Stimulated activated CD4-positive, alpha-beta T cell treated with anti-CD3 and anti-CD28 coated beads, Interleukin-4, amount 100 ng/mL, for 1 hour (primary cell): ENCODE measurements at places on chromosomes 3 and 15.

DNA sequence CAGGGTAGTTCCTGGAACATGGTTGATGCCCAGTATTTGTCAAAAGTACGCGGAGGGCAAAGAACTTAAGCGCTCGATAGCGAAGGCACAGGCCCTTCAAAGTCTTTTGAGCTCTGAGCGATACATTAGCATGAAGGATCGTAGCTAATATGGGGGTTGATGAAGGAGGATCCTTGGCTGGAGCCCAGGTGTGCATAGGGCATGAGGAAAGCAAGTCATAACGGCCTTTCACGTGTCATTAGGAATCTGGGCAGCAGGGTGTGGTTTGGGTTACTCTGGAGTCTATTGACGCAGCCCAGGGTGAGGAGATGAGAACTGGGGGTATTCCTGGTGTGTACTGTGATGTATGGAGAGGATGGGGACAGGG, 31.7 kb downstream of the SPINK8 start:
- DNase-seq: no peak

GRCh38 chr3:43770426-43771103, 79.8 kb downstream of the ABHD5 start:
- DNase-seq: peak; percentile 5

DNA sequence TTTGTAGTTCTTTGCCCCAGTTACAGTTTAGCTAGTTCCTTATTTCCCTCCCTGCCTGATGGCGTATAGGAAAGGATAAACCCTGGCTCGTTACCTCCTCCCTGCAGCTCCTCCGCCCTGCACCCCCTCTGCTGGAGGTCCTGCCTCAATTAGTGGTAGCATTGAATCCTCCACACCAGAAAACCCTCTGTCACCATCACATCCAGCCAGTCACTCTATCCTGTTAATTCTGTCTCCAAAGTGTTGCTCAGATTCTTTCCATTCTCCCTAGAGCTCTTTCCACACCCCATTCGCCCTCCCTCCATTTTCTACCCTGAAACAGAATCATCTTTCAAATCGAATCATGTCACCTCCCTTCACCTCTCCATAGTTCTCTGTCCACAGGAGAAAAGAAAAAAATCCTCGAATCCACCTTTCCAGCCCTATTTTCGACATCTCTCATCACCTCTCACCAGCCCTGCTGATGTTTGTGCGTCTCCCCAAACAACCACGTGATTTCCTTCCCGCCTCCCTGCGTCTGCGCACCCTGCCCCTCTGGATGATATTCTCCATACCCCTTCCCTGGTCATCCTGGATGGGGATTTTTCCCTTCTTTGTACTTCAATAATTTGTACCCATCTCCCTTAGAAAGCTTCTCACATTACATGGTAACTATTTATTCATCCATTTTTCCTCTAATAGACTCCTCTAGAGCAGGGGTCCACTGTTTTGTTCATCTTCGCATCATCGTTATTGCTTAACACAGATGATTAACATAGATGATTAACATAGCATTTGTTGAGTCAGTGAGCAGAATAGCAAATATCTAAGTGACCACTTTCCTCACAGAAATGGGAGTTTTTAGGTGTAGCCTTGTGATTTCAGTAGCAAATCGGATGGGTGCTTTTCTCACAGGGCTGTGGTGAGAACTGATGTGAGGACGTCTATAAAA, 37.1 kb downstream of the MAP3K13 start:
- DNase-seq: no peak

- no peak for DNase-seq
Measured at GRCh38 chr3:143648708-143649107, 199.6 kb downstream of the SLC9A9 start.

- DNase-seq: no peak
Measured at GRCh38 chr15:66482539-66482938, 15.0 kb downstream of the SNAPC5 start.
